ENCODE measurements at places on chromosomes 1 and 21.

DNA sequence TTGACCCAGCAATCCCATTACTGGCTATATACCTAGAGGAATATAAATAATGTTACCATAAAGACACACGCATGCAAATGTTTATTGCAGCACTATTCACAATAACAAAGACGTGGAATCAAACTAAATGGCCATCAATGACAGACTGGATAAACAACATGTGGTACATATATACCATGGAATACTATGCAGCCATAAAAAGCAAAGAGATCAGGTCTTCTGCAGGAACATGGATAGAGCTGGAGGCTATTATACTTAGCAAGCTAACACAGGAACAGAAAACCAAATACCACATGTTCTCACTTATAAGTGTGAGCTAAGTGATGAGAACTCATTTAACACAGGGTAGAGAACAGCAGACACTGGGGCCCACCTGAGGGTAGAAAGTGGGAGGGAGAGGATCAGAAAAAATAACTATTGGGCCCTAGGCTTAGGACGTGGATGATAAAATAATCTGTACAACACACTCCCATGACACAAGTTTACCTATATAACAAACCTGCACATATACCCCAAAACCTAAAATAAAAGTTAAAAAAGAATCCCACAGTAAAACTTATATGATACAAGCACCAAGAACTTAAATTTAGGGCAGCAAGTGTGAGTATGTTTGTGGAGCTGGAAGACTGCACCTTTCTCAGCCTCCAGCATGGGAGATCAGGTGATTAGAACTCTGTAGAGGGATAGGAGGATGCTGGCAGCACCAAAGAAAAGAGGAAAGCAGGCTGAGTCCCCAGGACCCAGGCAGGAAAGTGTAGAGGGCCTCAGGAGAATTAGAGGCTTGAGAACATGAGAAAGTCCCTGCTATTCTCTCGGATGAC, 320.8 kb upstream of the USP24 start:
- H3K4me3 ChIP-seq: no peak overlapping the region
- DNase-seq: no peak
- H3K27me3 ChIP-seq: no peaks in the 10 kb centered on the region

DNA sequence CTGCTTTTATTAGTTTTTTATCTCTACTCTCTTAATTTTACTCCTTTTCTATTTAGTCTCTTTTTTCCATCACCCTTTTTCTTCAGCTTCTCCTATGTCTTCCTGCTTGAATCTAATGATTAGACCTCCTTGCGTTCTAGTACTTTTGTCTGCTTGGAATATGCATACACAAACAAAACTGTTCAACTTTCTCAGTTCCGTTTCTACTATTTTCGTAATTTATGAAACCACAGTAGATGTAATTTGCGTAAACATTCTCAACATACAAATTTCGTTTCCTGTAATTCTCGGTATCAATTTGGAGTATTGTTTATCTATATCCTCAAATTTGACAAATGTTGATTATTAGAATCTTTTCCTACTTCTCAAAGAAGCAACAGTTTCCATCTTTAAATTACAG, 772.5 kb downstream of the USP25 start:
- H3K4me3 ChIP-seq: no peak overlapping the region
- no peak for DNase-seq
- H3K4me1 ChIP-seq: no peaks in the 10 kb centered on the region
- H3K36me3 ChIP-seq: no peaks in the 10 kb centered on the region

GRCh38 chr1:43983253-43983899, 4.4 kb downstream of the B4GALT2 start:
- DNase-seq: no peak
- no peaks in the 10 kb centered on the region for H3K36me3 ChIP-seq
- no peak overlapping the region for H3K4me3 ChIP-seq
- no peaks in the 10 kb centered on the region for H3K27me3 ChIP-seq
- H3K27ac ChIP-seq: no peak overlapping the region

DNA sequence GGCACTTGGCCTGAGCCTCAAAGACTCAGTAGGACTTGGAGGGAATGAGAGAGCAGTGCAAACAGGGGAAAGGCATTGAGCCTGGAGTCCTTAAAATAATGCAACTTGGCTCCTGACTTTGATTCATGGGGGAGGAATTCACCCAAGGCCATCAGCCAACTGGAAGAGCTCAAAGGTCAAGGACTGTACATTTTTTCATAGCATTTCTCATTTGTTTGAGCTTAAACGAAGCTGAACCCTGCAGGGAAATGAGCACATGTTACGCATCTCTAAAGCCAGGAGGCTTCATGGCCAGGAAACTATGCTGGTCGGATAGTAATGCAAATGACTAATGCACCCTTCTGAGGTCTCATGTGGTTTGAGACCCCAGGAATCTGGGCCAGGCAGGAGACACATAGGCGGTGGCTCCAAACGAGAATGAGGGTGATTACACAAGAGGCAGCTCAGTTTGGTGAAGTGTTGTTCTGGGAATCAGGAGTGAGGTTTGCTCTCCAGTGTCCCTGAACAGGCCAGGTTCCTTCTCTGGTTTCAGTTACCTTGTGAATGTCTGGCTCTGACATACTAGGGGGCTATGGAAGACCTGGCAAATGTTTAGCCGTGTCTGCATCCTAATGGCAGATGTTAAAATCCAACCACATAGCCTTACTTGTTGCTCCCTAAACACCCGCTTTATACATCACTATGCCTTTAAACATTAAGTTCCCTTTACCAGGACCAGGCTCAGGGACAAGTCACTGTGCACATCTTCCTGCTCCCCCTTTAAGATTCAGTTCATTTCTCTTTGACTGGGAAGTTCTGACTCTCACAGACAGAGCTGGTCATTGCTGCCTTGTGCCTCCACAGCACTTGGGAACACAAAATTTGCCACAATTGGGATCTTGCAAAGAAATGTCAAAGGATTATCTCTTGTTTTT, 503.9 kb upstream of the USP24 start:
- H3K27me3 ChIP-seq: no peaks in the 10 kb centered on the region
- H3K4me3 ChIP-seq: no peak overlapping the region
- H3K36me3 ChIP-seq: no peaks in the 10 kb centered on the region
- no peak overlapping the region for H3K27ac ChIP-seq

- no peak for DNase-seq
- H3K4me3 ChIP-seq: no peak overlapping the region
- H3K27ac ChIP-seq: no peak overlapping the region
- H3K4me1 ChIP-seq: no peaks in the 10 kb centered on the region
- H3K27me3 ChIP-seq: no peaks in the 10 kb centered on the region
Measured at GRCh38 chr1:224791362-224791941, 138.0 kb upstream of the DNAH14 start.

DNA sequence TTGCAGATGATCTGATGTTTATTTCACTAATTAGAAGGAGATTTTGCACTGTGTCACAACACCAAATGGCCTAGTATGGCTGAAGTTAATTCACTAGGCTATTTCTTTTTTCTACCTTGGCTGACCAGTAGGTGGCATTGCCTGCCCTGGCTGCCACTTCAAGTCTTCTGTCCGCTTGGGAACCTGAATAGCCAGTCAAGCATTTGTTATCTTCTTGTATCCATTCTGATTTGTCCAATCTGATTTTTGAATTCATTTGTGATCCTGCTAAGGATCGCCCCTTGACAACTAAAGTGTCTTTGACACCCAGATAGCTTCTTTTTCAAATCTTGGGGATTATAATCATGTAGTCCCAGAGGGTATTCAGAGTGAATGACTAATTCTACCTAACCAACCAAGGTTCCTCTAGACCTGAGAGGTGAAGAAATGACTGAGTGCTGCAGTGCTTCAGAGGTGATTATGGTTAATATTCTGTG, 99.4 kb downstream of the GIPC2 start:
- H3K4me1 ChIP-seq: no peaks in the 10 kb centered on the region
- no peak overlapping the region for H3K27ac ChIP-seq
- no peak overlapping the region for H3K4me3 ChIP-seq
- no peak for DNase-seq
- no peaks in the 10 kb centered on the region for H3K36me3 ChIP-seq
- H3K27me3 ChIP-seq: no peaks in the 10 kb centered on the region

- no peaks in the 10 kb centered on the region for H3K4me1 ChIP-seq
- H3K36me3 ChIP-seq: no peaks in the 10 kb centered on the region
Measured at GRCh38 chr21:30014886-30015285, 75.1 kb upstream of the GRIK1 start.

DNA sequence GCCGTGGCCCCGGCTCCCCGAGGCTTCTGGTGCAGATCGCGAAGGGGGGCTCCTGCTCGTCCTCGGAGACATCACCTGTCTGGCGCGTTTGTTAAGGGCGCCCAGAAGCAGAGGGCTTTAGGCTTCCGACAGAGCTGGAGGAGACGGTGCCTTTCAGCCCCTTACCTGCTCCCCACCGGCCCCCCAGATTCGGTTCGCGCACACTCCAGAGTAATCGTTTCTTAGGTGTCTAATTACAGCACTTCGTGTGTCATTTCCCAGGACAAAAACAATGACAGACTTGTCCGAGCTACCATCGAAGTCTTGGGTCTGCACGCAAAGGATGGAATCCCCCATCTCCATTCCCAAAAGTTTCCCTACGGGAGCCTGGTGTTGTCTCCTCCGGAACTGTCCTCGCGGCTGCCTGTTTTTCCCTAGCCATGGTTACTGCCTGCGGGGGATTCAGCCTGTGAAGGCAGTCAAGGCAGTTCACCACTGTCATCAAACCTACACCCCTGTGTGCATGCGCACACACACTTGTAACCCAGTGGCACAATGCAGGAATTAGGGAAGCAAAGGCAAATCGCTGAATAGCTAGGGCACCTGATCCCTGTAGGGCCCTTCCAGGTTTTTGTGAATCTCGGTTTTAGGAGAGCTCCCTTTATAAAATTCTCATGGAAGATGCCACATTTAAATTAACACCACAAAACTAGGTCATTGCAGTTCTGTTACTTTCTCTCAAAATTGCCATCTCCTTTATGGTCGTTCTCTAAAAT, 738 bp upstream of the CDC42BPA start:
- H3K4me3 ChIP-seq: no peak overlapping the region
- no peak for DNase-seq
- no peaks in the 10 kb centered on the region for H3K4me1 ChIP-seq

DNA sequence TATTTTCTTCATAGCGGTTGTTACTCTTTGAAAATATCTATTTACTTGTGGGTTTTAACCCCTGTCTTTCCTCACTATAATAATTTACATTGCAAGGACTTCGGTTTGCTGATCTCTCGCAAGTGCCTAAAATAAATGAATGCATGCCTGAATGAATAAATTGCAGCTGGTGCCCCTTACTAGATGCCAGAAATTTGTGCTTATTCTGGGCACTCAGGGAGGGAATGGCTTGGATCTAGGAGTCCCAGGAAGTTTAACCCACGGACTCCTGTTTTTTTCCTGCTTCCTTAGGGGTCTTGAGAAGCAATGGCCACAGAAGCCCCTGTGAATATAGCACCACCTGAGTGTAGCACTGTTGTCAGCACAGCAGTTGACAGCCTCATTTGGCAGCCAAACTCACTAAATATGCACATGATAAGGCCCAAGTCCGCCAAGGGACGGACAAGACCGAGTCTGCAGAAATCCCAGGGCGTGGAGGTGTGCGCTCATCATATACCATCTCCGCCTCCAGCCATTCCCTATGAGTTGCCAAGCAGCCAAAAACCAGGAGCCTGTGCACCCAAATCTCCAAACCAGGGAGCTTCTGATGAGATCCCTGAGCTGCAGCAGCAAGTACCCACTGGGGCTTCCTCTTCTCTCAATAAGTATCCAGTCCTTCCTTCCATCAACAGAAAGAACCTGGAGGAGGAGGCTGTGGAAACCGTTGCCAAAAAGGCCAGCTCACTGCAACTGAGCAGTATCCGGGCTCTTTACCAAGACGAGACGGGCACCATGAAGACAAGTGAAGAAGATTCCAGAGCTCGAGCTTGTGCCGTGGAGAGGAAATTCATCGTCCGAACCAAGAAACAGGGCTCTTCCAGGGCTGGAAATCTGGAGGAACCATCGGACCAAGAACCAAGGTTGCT, 4.2 kb upstream of the PLA2G2C start:
- no peaks in the 10 kb centered on the region for H3K36me3 ChIP-seq
- no peak for DNase-seq
- H3K27me3 ChIP-seq: no peaks in the 10 kb centered on the region

DNA sequence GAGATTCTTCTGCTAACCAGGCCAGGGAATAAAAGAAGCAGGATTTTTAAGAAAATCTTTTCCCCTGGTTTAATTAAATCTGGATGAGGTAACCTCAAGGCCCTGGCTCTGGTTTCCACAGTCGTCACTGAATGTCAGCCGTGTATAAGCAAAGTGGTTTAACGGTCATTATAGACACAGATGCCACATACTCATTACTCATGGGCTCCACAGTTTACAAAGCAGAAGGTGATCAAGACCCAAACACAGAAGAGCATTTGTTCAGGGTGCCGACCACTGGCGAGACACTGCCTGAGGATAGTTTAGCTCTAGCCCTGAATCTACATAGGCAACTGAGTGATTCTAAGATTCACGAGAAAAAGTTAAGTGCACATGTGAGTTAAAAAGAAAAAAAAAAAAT, 27.8 kb upstream of the RAP1GAP start:
- no peak overlapping the region for H3K4me3 ChIP-seq
- H3K4me1 ChIP-seq: no peaks in the 10 kb centered on the region
- DNase-seq: no peak
- H3K27me3 ChIP-seq: no peaks in the 10 kb centered on the region
- peaks cover 19% of the 10 kb centered on the region for H3K36me3 ChIP-seq
- no peak overlapping the region for H3K27ac ChIP-seq
